ENCODE measurements at places on chromosomes 6 and 20.

GRCh38 chr20:3203315-3204123 is 963 bp downstream of the DDRGK1 start:
- ATAC-seq = peak; percentile 55

DNA sequence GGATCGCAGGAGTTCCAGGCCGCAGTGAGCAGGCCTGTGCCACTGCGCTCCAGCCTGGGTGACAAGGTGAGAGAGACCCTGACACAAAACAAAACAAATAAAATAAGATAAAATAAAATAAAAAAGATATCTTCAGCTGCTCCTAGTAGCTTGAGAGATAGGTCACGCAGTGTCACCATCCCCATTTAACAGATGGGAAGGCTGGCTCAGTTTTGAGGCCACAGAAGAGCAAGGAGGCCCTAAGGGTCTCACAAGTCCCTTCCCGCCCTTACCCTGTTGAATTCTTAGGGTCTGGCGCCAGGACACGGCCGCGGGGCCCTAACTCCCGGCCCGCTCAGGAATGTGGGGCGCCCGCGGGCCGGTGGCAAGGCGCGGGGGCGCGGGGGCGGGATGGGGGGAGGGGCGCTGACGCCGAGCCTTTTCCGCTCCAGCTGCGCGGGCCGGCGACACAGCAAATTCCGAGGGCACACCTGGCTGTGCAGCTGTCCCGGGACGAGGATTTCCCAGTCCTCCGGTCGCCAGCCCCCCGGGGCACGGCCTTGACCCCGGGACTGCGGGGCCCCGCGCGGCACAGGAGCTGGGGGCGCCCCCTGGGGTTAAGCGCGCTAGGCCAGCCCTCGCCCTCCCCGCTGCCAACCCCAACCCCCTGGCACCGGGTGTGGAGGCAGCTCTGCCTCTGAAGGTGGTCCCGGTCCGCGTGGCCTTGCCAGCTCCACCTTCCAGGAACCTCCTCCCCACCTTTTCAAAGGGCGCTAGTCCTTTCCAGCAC is 10.3 kb upstream of the R3HDML start:
- no peak for ATAC-seq

- ATAC-seq = no peak
Measured at GRCh38 chr20:64166721-64167615, 2.7 kb downstream of the MYT1 start.

DNA sequence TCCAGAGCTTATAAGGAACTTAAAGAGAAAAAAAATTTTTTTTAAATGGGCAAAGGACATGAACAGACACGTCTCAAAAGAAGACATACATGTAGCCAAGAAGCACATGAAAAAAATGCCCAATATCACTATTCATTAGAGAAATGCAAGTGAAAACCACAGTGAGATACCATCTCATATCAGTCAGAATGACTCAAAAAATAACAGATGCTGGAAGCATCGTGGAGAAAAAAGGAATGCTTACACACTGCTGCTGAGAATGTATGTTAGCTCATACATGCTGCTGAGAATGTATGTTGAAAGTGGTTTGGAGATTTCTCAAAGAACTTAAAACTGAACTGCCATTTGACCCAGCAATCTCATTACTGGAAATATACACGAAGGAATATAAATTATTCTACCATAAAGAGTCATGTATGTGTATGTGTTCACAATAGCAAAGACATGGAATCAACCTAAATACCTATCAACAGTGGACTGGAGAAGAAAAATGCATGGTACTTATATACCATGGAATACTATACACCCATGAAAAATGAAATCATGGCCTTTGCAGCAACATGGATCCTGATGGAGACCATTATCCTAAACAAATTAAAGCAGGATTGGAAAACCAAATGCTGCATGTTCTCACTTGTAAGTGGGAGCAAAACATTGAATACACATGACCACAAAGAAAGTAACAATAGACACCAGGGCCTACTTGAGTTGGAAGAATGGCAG is 5.2 kb downstream of the OR11A1 start:
- no peak for ATAC-seq

All from esophagus mucosa (tissue), 1 donor.